Activated CD4-positive, alpha-beta T cell treated with anti-CD3 and anti-CD28 coated beads, Interleukin-2, Interleukin-6, amounts not matched to agents 100 ng/mL and 50 ng/mL, durations not matched to agents 16 hours and 8 hours (primary cell): ENCODE measurements at places on chromosomes 1 and 21.

- DNase-seq = no peak
Measured at GRCh38 chr1:41414716-41415306, 53.6 kb downstream of the FOXO6 start.

DNA sequence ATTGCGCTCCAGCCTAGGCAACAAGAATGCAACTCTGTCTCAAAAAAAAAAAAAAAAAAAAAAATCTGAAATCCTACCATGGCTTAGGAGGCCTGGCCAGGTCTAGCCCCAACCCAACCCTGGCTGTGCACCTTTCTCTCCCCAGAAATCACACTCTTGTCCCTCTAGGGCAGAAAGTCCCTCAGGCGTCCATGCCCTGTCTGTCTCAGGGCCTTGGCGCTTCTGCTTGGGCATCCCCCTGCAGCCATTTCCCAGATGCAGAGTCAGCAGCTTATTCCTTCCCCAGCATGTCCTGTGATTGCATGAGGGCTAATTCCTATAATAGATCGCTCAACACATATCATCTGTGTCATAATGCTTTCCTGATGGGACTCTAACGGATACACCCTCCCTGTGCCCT is 57.3 kb upstream of the PCP4 start:
- no peak for DNase-seq

DNA sequence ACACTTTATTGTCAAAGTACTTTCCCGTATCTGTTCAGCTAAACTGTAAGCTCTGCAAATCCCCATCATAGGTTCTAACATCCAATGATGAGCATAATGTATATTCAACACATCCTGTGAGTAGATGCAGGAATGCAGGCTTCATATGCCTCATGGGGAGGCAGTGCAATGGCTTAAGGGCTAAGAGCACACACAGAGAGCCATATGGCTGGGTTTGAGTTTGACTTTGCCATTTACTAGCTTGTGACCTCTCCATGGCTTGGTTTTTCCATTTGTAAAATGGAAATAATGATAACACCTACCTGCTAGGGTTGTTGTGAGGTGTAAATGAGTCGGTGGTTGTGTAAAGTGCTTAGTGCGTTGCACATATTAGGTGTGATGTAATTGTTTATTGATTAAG is 13.4 kb downstream of the RCSD1 start:
- no peak for DNase-seq

- DNase-seq = no peak
Measured at GRCh38 chr1:203128431-203128715, 847 bp downstream of the ADORA1 start.

GRCh38 chr1:162003830-162004215 is 19.8 kb downstream of the OLFML2B start:
- no peak for DNase-seq
